ENCODE measurements at places on chromosomes 3 and 15.

- DNase-seq, result no peak
These were observed 79.4 kb upstream of the PRR23E start for GRCh38 chr3:127113571-127113891.

DNA sequence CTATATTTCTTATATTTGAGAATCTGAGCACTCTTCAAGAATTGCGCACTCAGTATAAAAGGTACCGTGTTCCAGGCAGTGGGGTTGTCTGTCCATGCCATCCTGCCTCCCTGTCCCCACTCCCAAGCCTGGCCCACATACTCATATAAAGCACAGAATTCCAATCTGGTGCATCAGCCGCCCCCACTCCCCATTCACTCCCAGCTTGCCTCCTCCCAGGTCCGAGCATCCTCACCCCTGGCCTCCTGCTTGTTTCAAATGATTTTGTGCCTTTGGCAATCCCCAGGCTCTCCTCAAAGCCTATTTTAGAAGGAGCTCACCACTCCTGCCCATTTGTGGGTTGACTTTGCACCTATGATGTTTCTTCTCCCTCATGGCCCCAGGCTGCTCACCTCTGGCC is 22.2 kb upstream of the IGF1R start:
- no peak for DNase-seq

- no peak for DNase-seq
These were observed 16.2 kb downstream of the SLC6A6 start for GRCh38 chr3:14418296-14419250.

- no peak for DNase-seq
These were observed 116.8 kb downstream of the USP13 start for GRCh38 chr3:179769411-179770247.

GRCh38 chr3:152126260-152126659 is 142.5 kb upstream of the MBNL1 start:
- DNase-seq, result no peak

DNA sequence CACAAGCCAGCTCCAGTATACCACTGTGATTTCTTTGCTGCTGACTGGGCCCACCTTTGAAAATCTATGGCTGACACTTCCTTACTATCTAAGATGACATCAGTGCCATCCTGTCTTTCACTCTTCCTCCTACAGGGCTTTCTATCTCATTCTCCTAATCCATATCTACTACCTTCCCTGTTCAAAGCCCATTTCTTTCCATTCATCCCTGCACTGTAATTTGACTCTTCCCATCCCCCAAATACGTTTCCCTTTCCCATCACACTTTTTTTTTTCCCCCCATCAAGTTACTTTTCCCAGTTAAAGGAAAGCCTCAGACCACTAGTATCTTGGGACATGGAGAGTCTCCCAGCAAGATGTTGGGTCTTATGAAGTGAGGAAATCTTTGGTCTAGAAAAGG is 136.7 kb downstream of the AKAP13 start:
- no peak for DNase-seq

GRCh38 chr3:28215407-28215806 is 26.0 kb upstream of the CMC1 start:
- no peak for DNase-seq

All from effector CD4-positive, alpha-beta T cell (primary cell).